ENCODE measurements at places on chromosomes 3 and 15. TPM values are rescaled to one million over a fixed set of nuclear protein-coding genes. Genes with fewer than 3 reads are reported as not detected.

DNA sequence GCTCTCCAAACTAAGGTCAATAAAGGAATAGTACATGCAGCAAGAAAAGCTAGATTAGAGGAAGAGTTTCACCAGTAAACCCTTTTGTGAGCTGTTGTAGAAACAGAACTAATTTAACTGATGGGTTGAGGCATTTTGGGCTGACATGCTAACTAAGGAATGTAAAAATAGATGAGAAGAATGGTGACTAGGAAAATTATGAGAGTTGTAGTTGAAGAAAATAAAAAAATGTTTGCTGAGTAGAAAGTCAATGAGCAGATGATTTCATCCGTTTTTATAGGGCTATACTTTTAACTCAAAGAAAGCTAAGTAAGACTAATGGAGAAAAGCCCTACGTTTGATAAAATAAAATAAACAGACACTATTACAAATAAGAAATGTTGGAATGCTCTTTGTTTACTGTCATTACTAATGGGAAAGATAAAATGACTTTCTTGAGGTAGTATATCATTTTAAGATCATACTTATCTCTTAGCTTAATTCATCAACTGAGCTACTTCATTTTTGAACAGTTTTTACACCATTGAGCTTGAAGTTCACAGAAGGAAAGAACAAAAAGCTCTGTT is 209.4 kb upstream of the DPH6 start:
- H3K4me1 ChIP-seq, result peaks cover 34% of the 10 kb centered on the region
- H3K27ac ChIP-seq, result no peak overlapping the region
- no peaks in the 10 kb centered on the region for H3K36me3 ChIP-seq
- H3K4me3 ChIP-seq, result no peak overlapping the region
- H3K27me3 ChIP-seq, result no peaks in the 10 kb centered on the region

- peaks cover 19% of the 10 kb centered on the region for H3K4me1 ChIP-seq
- H3K4me3 ChIP-seq, result no peak overlapping the region
- H3K27ac ChIP-seq, result no peak overlapping the region
- no peak for DNase-seq
- no peaks in the 10 kb centered on the region for H3K27me3 ChIP-seq
Observed at GRCh38 chr3:151871639-151872468, 1.6 kb upstream of the SUCNR1 start.

TMEM41A gene
- total RNA-seq, result 9.6 TPM

- H3K4me1 ChIP-seq, result peaks cover 36% of the 10 kb centered on the region
- no peaks in the 10 kb centered on the region for H3K36me3 ChIP-seq
- no peaks in the 10 kb centered on the region for H3K27me3 ChIP-seq
- H3K4me3 ChIP-seq, result no peak overlapping the region
Observed at GRCh38 chr15:90227816-90228772, 5.6 kb downstream of the CIB1 start.

PRTG gene
- 5.2 TPM for total RNA-seq

ARHGAP31 gene
- 13.0 TPM for total RNA-seq
